ENCODE measurements at places on chromosomes 11 and 22.

DNA sequence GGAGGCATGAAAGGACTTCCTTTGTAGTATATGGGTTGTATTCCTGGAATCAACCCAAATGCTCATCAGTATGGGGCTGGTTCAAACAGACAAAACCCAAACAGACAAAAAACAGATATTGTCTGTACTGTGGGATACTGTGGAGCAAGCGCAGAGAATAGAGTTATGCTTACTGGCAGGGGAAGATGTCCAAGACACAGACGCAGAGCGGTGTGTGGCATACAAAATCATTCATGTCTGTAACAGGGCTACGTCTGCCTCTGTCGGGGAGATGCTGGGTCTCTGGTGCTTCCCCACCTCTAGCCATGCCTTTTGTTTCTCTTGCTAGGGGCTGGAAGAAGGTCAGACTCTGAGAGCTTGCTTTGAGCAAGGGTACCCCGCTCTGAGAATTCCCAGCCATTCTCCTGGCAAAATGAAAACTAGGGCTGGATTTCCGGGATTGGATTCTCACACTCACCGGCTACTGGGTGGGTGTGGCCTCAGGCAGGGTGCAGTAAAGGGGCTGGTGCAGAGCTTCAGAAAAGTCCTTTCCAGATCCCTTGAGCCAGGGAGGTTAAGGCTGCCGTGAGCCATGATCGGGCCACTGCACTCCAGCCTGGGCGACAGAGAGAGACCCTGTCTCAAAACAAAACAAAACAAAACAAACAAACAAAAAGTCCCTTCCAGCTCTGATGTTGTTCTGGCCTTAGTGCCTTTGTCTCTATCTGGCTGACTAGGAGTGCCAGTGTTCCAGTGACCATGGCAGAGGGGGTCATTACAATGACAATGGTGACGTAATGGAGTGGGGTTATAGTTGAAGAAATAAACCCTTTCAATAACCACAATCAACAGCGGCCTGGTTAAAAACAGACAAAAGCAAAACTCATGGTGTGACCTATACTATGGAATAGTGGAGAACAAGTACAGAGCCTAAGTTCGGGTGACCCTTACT, 2.9 kb upstream of the ABCC8 start:
- no peak for DNase-seq

DNA sequence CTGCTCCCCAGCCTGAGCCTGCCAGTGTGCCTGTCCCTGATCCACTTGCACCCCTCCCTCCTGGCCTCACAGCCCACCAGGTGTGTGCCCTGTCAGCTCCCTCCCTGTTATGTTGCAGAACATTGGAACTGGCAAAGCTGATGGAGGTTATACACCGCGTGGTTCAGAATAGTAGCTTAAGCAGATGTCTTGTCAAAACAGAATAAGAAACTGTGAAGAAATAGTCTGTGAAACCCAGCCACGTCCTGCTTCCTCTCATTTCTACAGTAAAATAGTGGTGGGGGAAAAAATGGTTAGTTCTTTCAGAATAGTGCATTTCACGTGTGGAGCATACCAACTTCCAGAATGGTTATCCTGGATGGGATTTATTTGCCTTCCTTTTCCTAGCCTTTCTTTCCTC, 161.2 kb upstream of the NAV2 start:
- DNase-seq, result no peak

DNA sequence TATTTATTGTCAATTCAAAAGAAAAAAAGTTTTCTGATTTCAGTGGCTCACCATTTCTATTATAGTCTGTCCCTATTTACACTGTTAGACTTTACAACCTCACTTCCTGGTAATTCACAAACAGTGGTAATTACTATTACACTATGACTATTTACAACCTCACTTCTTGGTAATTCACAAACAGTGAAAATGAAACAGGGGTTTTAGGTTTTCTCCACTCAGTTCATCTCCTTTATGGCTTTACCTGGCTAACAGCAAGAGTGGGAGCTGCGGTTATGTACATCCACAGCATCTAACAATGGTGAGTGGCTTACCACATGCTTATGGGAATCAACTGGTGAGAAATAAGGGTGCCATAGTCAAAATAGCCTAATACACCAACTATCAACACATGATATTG, 166.4 kb downstream of the CASP12 start:
- no peak for DNase-seq

DNA sequence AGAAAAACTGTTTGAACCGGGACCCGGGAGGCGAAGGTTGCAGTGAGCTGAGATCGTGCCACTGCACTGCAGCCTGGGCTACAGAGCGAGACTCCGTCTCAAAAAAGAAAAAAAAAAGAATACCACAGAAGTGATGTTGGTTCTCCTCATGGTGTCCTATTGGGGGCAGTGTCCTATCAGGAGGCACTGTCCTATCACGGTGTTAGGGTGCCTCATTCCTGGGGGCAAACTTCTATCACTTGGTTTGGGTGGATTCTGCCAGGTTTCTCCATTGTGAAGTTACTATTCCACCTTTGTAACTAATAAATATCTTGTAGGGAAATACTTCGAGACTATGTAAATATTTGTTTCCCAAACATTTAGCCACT, 19.6 kb downstream of the PRR14L start:
- DNase-seq, result no peak

DNA sequence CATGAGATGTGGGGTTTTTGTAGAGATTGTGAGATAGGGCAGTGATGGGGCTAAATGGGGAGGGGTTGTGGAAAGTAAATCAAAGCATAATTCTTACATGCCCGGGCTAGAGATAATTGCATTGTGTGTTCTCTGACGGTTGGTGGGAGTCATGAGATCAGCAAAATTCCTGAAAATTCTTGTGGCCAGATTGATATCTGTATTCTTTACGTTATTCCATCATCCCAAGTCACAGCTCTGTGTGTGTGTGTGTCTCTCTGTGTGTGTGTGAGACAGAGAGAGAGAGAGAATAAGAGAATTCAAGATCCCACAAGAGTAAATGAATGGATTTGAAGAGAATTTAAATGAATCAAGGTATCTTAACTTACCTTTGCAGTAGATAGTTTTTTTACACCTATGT, 138.6 kb upstream of the ARHGAP20 start:
- no peak for DNase-seq

DNA sequence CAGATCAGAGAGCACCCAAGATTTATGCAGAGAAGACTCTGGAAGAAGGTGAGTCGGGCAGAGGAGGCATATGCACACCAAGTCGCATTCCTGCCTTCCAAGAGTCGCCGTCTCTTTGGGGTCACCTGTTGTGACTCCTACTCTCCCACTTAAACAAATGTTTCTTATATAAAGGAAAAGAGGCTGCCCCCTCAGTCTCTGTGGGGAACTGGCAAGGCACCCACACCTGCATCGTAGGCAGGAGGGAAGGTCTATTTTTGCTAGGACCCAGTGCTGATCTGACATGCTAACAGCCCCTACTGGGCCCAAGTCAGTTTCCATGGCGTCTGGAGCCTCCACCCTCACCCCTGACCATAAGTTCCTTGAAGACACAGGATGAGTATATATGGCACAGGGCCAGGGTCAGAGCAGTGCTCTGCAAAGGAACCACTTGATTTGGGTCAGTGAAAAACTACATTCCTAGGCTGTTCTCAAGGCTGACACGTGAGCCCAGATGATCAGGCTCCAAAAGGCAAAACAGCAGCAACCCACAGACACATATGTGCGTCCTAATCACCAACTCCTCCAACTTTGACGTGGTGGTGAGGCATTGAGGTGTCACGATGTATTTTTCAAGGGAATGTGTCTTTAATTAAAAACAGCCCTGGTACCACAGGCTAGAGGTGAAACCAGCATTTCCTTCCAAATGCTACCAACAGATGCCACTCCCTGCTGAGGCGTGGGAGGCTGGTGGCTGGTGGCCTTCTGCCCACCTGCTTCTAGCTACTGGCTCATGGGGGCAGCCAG, 55.6 kb upstream of the CSNK2A3 start:
- DNase-seq, result no peak

Data from NCI-H446 treated with DMSO at 0.1 percent for 48 hours (cell line).